ENCODE measurements at places on chromosomes 13 and 19.

- DNase-seq: peak; percentile 65
Observed at GRCh38 chr19:48970923-48971395, 5.8 kb downstream of the FTL start.

DNA sequence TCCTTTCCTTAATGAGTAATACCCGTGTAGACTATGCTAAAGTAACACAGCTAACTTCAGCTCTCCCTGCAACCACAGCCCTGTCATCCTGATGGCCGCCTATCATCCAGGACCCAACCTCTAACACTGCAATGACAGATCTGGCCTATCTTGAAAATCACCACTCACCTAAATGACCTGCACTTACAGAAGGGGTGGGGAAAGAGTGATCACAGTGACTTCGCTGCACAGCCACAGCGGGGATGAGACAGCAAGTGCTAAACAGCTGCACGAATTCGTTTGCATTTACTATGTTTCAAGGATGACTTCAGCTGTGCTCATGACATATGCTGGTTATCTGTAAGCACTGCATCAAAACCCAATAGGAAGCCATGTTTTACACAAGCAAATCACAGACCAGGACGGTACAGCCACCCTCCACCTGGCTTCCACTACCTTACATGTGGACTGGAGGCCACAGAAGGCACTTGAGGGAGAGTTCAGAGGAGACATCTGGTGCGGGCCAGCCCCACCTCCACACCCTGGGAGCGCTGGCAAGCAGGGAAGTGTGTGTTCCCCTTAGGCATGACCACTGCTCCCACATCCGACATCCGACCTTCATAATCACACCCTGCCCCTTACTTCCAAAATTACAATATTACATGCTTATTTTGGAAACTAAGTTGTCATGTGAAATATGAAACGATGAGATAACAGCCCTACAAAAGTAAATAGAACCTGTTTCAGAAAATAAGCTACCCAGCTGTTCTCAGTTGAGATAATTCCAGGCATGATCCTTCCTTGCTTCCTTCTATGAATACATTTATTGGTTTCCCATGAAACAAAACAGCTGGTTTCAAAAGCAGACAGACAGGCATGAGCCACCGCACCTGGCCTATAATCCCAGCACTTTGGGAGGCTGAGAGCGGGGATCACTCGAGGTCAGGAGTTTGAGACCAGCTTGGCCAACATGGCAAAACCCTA lies 95.7 kb downstream of the STK24 start:
- DNase-seq: no peak

DNA sequence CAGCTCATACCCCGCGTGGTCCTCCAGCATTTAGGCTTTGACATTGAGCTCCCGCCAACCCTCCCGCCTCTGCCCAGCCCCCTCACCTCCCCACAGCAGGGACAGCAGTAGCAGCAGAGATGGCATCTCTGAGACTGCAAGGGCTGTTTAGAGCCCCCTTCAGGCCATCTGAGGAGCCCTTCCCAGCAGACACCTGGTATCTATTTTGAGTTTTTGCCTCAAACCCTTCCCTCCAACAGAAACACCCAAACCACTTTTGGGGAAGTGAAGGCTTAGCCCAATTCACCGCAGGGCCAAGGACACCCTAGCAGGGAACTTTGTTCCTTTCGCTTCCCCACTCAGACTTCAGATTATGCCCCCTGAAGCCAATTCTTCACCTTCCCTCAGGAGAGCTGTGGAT lies 6.3 kb upstream of the ZNF175 start:
- DNase-seq: no peak

- no peak for DNase-seq
Observed at GRCh38 chr19:39641773-39642172, 13.9 kb upstream of the LGALS16 start.

- DNase-seq: peak; percentile 30
Observed at GRCh38 chr19:33368074-33368864, 5.2 kb upstream of the CEBPG start.

DNA sequence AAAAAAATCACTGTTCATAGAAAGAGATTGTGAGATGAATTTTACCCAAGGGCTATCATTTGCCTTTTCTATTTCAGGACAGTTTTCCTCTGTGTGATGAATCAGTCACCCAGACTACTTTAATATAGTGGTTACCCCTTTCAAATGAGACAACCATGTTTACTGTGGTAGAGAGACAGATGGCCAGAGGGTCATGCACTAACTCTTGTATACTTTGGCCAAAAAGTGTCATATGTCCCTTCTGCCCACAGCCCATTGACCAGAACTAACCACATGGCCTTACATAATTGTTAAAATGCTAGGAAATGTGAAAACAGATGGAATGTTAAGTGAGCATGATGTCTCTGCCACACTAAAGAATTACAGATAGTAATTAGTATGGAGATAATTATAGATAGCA lies 498.7 kb downstream of the DACH1 start:
- DNase-seq: no peak

GRCh38 chr13:110838867-110839538 lies 75.9 kb downstream of the ANKRD10 start:
- DNase-seq: no peak

Data from fibroblast of skin of back (primary cell).